Activated CD8-positive, alpha-beta memory T cell treated with anti-CD3 and anti-CD28 coated beads for 1 hour (primary cell): ENCODE measurements at places on chromosomes 5 and 9.

- no peak for DNase-seq
Measured at GRCh38 chr9:135517407-135517822, 3.8 kb upstream of the LCN1 start.

GRCh38 chr9:77562019-77562748 lies 85.9 kb downstream of the GNA14 start:
- DNase-seq = no peak

DNA sequence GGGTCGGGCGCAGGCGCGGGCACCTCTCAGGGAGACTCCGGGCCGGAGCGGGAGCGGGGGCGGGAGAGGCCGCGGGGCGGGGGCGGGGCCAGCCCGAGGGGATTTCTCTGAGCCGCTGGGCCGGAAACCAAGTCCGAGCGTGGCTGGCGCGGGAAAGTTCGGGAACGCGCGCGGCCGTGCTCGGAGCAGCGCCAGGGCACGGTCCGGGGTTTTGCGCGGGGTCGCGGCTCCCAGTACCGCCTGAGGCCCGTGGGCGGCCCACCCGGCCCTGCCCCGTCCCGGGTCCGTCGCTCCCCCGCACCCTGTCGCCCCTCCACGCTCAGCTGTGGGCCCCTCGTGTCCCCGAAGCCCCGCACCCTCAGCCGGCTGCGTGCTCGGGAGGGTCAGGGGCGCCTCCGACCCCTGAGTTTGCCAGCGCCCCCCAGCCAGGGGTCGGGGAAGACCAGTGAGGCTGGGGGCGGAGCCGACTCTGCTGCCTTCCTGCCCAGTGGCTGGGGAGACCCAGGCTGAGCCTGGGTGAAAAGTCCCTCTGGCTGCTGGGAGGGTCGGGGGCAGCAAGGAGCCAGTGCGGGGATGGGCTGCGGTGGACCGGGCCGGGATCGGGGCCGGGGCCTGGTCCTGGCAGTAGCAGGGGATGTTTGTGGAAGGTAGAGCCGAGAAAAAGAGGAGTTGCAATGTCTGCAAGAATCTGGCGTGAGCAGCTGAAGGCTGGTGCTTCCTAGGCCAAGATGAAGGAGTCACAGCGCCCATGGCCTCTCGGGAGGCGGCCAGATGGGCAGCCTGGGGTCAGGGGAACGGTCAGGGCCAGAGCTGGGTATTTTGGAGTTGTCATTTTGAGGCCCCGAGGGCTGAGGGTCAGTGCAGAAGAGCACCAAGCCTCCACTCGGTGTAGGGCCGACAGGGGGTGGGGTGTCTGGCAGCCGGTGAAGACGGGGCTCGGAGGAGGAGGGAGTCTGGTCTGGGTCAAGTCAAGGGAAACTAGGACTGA lies 588 bp downstream of the TRAF2 start:
- no peak for DNase-seq

DNA sequence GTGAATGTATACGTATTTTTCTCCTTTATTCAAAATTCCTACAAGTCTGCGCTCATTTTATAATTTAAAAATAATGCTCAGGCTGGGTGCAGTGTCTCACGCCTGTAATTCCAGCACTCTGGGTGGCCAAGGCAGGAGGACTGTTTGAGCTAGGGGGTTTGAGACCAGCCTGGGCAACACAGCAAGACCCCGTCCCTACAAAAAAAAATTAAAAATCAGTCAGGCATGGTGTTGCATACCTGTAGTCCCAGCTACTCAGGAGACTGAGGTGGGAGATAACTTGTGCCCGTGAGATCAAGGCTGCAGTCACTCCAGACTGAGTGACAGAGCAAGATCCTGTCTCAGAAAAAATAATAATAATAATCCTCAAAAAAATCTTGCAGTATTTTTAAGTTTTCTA lies 7.8 kb downstream of the UIMC1 start:
- no peak for DNase-seq

- DNase-seq = no peak
Measured at GRCh38 chr5:111703662-111704061, 53.3 kb downstream of the NREP start.

DNA sequence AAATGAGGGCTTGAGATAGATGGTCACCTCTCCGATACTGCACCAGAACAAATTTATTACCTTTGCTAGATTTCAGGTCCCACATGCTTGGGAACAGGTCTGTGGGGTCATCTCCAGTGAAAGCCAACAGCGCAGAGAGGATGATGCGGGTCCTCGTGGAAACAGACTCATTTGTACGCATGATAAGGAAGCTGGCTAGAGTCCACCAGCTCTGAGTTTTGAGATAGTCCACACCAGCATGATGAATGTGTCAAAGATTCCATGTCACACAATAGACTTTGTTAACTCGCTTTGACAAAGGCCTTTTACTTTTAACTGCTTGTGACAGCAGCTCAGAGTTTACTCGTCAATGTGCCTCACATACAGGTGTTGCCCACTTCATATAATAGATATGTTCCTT lies 105.4 kb upstream of the TBCA start:
- DNase-seq = no peak

DNA sequence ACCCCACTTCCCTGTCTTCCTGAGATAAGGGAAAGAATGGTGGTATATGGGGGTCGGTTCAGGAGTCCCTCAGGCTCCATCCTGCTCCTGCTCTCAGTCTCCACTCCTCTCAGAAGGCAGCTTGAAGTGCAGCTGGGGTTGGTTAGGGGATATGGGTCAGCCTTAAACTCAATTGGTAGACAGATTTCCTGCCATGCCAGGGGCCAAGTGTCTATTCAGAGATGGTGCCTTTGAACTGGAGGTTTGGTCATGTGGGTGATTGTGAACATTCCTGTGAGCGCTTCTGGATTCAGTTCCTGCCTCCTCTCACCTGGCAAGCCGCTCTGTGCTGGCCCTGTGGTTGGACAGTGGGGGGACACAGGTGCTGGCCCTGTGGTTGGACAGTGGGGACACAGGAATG lies 35.1 kb downstream of the CACNA1B start:
- no peak for DNase-seq

DNA sequence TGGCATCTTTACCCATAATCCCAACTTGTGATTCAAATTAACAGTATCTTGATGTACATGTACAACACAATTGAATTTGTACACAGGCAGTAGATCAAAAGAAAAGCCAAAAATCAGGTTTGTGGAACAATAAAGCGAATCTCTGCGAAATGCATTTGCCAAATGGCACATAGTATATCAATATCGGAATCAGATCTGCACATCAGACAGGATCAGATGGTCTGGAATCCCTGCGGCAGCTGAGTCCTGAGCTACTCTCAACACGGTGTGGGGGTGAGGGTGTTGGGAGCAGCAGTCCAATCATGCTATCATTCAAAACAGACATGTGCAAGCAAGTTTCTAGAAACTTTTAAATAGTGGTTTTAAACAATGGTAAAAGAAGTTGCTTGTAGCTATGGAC lies 358.3 kb downstream of the SEMA5A start:
- no peak for DNase-seq
